Sigmoid colon (tissue), 7 donors: ENCODE measurements at places on chromosomes 16 and 17. TPM values are rescaled to one million over a fixed set of nuclear protein-coding genes. Genes with fewer than 3 reads are reported as not detected.

- H3K36me3 ChIP-seq, result no peaks in the 10 kb centered on the region
- H3K27me3 ChIP-seq, result no peaks in the 10 kb centered on the region
- H3K4me3 ChIP-seq, result peak within 1 kb of the TSS; percentile 45
- H3K4me1 ChIP-seq, result peaks cover 21% of the 10 kb centered on the region
Measured at GRCh38 chr16:79600638-79601091, at the start of gene MAF. Gene MAF, minus strand, starts transcription at chr16:79600737. Its CDS starts 835 bp downstream, at chr16:79599902.

Gene MYH8
- not detected for total RNA-seq

Gene LASP1
- 27.6 TPM for total RNA-seq

GRCh38 chr17:80303824-80304223, 43.2 kb downstream of the RNF213 start:
- no peak overlapping the region for H3K27ac ChIP-seq
- H3K4me3 ChIP-seq, result no peak overlapping the region
- peaks cover 33% of the 10 kb centered on the region for H3K36me3 ChIP-seq
- H3K27me3 ChIP-seq, result no peaks in the 10 kb centered on the region

Gene RBFOX1
- total RNA-seq, result 4.4 TPM

GRCh38 chr17:9360677-9361081, 214.9 kb downstream of the STX8 start:
- no peaks in the 10 kb centered on the region for H3K4me1 ChIP-seq
- H3K27me3 ChIP-seq, result no peaks in the 10 kb centered on the region
- no peaks in the 10 kb centered on the region for H3K36me3 ChIP-seq
- DNase-seq, result peak; percentile 68
- no peak overlapping the region for H3K4me3 ChIP-seq

Gene FOXN1
- not detected for total RNA-seq

GRCh38 chr16:3480901-3481695, 14.2 kb downstream of the C16orf90 start:
- no peaks in the 10 kb centered on the region for H3K27me3 ChIP-seq
- peaks cover 41% of the 10 kb centered on the region for H3K36me3 ChIP-seq
- DNase-seq, result no peak
- no peak overlapping the region for H3K27ac ChIP-seq
- no peaks in the 10 kb centered on the region for H3K4me1 ChIP-seq

- DNase-seq, result no peak
- no peaks in the 10 kb centered on the region for H3K36me3 ChIP-seq
- H3K4me3 ChIP-seq, result no peak overlapping the region
- H3K27ac ChIP-seq, result peak overlapping the region; percentile 13
Measured at GRCh38 chr16:11098601-11099390, 154.4 kb downstream of the CLEC16A start.

GRCh38 chr17:12046786-12047185, 26.1 kb downstream of the MAP2K4 start:
- H3K27me3 ChIP-seq, result no peaks in the 10 kb centered on the region
- DNase-seq, result no peak
- H3K4me3 ChIP-seq, result no peak overlapping the region
- H3K36me3 ChIP-seq, result no peaks in the 10 kb centered on the region
- no peak overlapping the region for H3K27ac ChIP-seq

DNA sequence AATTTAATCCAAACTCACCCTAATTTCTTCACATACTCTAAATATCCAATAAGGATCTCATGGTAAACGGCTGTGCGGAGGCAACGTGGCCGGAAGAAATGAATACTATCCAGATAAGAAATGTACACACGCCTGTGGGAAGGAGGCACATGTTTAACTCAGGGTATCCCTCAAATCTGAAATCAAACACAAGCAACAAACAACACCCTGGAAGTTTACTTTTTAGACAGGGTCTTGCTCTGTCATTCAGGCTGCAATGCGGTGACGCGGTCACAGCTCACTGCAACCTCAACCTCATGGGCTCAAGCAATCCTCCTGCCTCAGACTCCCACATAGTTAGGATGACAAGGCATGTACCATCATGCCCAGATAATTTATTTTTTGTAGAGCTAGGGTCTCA, 21.2 kb upstream of the TRAP1 start:
- H3K36me3 ChIP-seq, result peaks cover 57% of the 10 kb centered on the region
- H3K27ac ChIP-seq, result no peak overlapping the region
- no peak overlapping the region for H3K4me3 ChIP-seq

Gene COQ7
- total RNA-seq, result 17.1 TPM

GRCh38 chr17:59652119-59652518, 32.4 kb downstream of the CLTC start:
- no peak overlapping the region for H3K4me3 ChIP-seq
- H3K27me3 ChIP-seq, result no peaks in the 10 kb centered on the region
- peaks cover 100% of the 10 kb centered on the region for H3K36me3 ChIP-seq
- no peaks in the 10 kb centered on the region for H3K4me1 ChIP-seq

GRCh38 chr16:88339930-88340754, 42.6 kb upstream of the ZNF469 start:
- H3K4me3 ChIP-seq, result no peak overlapping the region
- no peaks in the 10 kb centered on the region for H3K4me1 ChIP-seq
- no peak overlapping the region for H3K27ac ChIP-seq
- H3K36me3 ChIP-seq, result no peaks in the 10 kb centered on the region
